ENCODE measurements at places on chromosomes 12 and 14.

DNA sequence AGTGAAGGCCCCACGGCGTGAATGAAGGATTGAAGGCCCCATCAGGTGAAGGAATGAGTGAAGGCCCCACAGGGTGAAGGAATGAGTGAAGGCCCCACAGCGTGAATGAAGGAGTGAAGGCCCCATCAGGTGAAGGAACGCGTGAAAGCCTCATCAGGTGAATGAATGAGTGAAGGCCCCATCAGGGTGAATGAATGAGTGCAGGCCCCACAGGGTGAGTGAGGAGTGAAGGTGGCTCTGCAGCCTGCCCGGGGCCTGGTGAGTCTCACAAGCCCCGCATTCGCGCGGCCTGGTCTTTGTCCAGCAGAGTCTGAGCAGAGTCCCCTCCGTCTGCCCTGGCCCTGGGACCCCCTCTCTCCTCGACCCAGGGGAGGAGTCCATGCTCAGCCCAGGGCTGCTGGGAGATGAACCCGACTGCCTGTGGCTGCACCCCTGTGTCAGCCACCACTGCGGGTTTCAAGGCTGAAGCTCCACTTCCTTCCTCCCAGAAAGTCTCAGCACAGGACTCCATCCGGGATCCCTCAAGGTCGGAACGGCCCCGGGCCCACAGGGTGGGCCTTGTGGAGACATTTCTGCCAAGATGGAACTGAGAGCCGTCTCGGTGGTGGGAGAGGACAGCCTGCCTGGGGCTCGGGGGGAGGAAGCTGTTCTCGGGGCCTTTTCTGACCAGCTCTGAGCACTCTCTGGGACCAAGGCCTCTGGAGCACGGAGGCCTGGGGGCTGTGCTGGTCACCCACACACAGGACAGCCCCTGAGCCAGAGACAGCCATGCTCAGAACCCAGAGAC is 37.4 kb upstream of the TMEM179 start:
- peak; percentile 16 for DNase-seq

DNA sequence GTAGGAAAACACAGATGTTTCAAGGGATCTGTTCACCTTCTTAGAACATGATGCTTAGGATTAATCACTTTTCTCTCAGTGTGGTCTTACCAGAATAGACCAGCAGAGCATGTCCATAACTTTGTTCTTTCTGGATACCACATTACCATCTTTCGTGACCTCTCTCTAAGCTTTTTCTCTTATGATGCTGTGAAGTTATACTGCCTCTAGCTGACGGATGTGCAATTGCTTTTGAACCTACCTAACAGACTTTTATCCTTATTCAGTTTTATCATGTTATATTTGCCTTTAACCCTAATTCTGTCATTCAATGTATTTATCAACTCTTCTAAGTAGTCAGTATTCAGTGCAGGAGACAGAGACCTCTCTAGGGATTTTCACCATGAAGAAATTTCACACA is 246.7 kb downstream of the DACT1 start:
- no peak for DNase-seq

DNA sequence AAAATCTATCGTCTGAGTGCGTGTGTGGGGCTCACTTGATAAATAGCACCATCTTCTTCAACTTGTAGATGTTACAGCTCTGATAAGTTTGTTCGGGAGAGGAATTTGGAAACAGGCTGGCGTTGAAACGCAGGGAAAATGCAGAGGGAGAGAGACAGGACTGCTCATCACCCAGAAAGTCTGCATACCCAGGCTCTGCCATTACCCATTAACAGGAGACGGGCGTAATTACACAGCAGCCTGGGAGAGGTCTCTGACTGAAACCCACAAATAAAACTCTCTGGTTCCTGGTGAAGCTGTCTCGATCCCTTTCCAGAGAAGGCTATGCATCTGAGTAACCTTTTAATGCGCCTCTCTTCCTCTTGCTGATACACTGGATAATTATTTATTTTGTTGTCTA is 547.3 kb downstream of the BCL11B start:
- no peak for DNase-seq

- DNase-seq, result no peak
These were observed 240 bp downstream of the BTG1 start for GRCh38 chr12:92145481-92145730.

Data from AML-193 (cell line).